ENCODE measurements at places on chromosomes 16 and 17.

DNA sequence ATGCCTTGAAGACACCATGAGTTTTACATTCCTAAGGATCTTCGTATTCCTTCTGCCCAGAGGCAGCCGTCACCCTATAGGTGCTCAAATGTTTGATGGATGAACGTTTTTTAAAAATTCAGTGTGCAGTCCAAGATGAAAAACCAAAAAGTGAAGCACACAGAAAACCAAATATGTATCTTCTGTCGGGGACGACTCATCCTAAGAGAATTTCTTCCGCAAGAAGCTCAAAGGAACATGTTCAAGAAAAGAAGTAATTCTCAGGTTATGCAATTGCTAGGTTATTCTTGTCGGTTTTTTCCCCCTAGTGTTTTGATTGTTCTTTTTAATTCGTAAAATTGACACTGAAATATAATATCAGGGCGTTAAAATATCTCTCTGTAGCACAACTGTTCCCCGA lies 1.4 kb downstream of the CENPV start:
- DNase-seq: no peak

GRCh38 chr16:11474617-11475291 lies 112.0 kb downstream of the LITAF start:
- DNase-seq: no peak

DNA sequence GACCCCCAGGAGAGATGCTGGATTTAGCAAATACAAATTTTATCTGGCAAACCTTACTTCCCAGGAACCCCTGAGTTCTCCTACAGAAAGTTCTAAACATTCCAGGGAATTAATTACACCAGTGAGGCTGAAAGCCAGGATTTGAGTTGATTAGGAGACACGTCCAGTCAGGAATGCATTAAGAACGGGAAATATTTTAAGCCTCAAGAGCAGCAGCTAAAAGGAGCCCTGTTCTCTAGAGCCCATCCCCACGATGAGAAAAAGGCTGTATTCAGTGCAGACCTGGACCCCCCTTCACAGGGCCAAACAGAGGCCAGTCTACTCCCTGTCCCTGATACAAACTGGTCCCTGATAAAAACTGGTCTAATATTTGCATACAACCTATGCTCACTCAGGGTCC lies 55.0 kb downstream of the VAT1L start:
- DNase-seq: no peak

DNA sequence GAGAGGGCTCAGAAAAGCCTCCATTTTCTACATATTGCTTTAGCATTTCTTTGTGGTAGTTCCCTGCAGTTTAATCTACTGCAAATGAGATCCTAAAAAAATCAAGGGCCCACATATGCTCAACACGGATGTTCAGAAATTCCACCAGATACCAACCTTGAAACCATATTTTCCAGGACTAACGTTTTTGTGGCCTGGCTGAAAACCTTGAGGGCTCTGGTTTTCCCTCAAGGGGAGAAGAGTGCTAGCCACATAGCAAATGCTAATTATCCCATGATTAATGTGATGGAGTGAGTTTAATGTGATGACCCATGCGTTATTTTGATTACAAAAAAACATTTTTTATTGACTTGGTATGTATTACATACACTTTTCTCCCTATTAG lies 68.9 kb downstream of the SNX11 start:
- no peak for DNase-seq

DNA sequence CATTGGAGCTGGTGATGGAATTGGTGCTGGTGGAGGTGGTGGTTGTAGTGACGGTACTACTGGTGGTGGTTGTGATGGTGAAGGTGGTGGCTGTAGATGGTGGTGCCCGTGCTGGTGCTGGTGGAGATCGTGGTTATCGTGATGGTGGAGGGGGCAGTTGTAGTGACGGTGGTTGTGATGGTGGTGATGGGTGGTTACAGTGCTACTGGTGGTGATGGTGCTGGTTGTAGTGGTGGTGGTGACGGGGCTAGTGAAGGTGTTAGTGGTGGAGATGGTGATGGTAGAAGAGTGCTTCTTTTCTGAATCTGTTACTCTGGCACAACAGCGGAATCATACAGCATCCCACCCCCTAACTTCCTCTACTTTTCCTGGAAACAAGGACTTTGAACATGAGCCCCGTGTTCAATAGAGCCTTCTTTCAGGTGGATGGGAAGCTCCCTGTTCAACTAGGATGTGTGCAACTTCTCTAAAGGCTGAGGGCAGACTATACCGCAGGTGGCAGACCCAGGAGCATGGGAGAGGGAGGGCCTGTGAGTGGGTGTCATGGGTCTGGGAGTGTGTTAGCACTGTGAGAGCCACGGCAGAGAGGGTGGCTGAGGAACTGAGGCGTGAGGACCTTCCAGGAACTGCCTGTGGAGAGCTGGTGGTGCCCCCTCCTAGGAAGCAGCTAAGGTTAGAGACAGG lies 8.2 kb downstream of the TBX21 start:
- no peak for DNase-seq

DNA sequence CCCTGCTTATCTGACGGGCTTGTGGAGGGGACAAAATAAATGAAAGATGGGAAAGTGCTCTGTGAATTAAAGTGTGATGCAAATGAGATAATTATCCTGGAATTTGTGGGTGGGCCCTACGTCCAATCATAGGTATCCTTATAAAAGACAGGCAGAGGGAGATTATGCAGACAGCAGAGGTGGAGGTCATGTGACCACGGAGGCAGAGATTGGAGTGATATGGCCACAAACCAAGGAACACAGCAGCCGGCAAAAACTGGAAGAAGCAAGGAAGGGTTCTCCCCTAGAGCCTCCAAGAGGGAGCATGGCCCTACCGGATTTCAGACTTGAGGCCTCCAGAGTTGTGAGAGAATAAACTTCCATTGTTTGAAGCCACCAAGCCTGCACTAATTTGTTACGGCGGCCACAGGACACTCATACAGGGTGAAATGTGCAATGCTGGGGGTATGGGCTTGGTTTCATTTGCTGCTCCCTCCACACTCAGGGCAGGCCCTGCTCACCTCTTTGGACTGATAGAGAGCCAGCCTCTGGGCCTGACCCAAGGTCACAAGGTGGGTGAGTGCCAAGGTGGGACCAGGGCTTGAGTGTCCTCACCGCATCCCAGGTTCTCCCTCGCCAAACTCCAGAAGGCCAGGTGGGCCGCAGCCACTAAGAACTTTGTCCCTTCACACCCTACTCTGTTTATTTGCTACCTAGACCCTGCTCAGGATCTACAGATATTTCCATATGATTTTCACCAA lies 149.6 kb upstream of the TNRC6C start:
- DNase-seq: no peak

GRCh38 chr16:55494994-55495421 lies 13.9 kb upstream of the LPCAT2 start:
- peak; percentile 6 for DNase-seq

DNA sequence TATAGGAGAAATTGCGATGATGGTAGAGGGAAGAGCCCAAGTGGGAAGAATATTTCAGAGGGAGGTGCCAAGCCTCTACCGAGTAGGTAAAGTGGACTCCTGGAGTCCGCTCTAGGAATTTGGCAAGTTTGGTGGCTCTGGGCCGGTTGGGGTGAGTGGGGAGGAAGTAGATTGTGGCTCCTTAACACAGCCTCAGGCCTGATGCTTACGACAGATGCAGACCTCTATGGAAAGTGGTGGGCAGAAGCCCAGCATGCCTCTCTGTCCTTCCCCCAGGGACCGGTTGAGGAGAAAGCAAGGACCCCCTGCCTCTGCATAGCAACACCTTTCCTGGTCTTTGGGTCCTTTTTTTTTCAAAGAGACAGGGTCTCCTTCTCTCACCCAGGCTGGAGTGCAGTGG lies 55.9 kb upstream of the SIAH1 start:
- DNase-seq: no peak

DNA sequence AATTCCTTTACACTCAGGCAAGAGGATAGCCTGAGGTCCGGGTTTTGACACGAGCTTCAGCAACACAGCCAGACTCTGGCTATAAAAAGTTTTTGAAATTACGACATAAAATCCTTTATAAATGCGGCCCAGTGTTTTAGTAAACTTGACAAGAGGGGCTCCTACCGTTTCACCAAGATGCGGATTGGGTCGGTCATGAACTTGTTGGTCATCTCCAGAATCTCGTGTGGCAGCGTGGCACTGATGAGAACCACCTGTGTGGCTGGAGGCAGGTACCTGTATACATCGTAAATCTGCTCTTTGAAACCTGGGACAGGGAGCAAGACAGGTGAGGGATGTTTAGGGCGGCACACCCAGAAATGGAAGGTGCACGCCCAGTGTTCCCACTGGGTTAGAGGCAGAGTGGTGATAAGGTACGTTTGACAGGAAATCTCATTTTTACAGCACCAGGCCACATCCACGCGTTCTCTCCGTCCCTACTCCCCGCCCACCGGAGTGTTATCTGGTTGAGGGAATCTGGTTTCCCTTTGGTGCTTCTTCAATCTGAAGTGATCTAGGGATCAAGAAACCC lies 8.0 kb downstream of the EIF4A3 start:
- DNase-seq: no peak

- no peak for DNase-seq
Measured at GRCh38 chr16:20798364-20798763, 7.9 kb downstream of the ERI2 start.

- peak; percentile 15 for DNase-seq
Measured at GRCh38 chr16:69107316-69107962, 2.0 kb downstream of the HAS3 start.

GRCh38 chr17:75394332-75394918 lies 11.1 kb downstream of the GRB2 start:
- peak; percentile 18 for DNase-seq

GRCh38 chr16:56198755-56199114 lies 7.4 kb downstream of the GNAO1 start:
- DNase-seq: no peak

DNA sequence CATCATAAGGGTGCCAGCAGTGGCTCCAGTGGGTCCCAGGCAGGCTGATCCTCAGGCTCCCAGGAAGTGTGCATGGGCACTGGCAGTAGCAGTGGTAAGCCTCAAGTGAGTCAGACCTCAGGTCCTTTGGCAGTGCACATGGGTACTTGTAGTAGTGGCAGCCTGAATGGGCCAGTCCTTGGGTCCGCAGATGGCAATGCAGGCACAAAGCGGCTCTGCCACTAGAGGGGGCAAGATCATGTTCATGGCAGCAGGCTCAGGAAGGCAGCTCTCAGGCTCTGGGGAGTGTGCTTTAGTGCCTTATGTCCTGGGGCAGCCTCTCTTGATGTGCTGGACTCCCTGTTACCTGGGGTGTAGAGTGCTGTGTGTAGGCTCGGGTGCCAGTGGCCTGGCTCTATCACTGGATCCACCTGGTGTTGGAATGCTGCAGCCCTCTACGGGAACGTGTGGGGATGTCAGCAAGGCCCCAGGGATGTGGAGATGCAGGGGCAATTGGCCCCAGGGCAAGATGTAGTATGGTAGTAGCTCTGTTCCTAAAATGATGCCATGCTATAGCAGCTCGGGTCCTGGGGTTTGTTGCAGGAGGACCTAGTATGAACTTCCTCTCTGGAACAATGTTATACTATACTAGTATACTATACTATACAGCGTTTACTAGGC lies 11.0 kb downstream of the ACSM3 start:
- DNase-seq: peak; percentile 12

GRCh38 chr17:64276961-64277505 lies 14.0 kb upstream of the TEX2 start:
- no peak for DNase-seq

- DNase-seq: no peak
Measured at GRCh38 chr17:289409-289808, 63.2 kb downstream of the RPH3AL start.

GRCh38 chr17:45241328-45242028 lies 19.8 kb downstream of the FMNL1 start:
- peak; percentile 79 for DNase-seq

Measured in NCI-H1105 treated with DMSO at 0.1 percent for 48 hours (cell line).